GM18507 (cell line): ENCODE measurements at places on chromosomes 7 and 10.

- no peak for DNase-seq
These were observed 21.9 kb upstream of the NEUROD6 start for GRCh38 chr7:31362401-31362800.

DNA sequence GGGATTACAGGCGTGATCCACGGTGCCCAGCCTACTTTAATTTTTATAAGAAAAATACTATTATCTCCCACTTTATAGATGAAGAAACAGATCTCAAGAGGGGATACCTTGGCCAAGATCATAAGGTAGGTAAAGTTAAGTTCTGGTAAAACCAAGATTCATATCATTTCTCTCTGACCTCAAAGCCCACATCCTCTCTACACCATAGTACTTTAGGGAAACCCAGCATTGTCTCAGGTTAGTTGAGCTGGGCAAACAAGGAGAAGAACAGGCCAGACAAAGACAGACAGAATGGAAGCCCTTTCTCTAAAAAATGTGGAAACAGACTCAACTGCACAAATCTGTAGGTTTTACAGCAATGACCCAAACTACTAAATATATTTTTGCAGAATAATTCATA is 197.7 kb upstream of the FRMD4A start:
- DNase-seq, result no peak

DNA sequence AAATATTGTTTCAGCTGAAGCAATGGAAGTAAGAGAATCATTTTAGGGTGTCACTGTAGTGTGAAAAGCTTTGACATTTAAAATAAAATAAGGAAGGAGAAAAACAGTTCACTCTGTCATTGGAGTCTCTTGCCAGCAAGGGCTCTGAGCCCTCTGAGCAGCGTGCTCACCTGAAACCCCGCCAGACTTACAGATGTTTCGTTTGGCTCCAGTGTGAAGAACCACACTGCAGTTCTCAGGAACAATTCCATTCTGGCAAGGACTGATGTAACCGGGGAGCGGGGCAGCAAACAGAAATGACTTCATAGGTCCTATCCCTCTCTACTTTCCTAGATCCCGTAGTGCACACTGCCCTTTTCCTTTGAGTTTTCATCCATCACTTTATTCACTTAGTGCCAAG is 164.3 kb downstream of the CELF2 start:
- DNase-seq, result no peak

- DNase-seq, result no peak
These were observed 590.6 kb downstream of the ARL4A start for GRCh38 chr7:13278020-13278419.

DNA sequence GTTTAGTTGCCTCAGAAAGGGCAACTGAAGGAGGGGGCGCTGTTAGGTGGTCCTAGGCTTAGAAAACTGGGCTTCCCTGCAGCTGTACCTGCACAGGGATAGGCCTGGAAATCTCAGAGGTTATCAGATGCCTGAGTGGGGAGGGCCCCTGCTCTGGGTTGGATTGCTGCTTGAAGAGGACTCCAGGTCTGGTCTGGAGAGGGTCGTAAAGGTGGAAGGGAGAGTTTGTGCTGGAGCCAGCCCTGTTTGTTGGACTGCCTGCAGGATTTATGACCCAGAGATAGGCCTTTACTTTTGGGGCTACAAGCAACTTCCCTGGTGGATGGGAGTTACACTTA is 765.9 kb downstream of the GRID1 start:
- no peak for DNase-seq

DNA sequence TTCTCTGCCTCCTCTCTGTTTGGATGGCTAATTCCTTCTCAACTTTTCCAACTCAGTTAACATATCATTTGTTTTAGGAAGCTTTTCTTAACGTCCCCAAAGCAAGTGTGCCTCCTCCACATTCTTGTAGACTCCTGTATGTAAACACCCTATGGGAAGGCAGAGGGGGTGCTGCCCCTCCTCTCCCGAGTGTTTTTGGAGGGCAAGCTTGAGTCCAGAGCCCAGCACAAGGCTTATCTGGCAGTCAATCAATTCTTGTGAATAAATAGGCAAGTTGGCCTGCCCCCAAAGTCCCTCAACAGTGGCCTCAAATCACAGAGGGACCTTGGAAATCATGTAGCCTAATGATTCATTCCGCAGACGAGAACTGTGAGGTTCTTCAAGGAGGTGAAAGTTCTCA is 305.6 kb downstream of the RPS24 start:
- no peak for DNase-seq

GRCh38 chr7:24724451-24725190 is 32.6 kb downstream of the GSDME start:
- no peak for DNase-seq

- DNase-seq, result no peak
These were observed 255.2 kb downstream of the BUB3 start for GRCh38 chr10:123409426-123409825.

- DNase-seq, result no peak
These were observed 107.5 kb downstream of the ELMO1 start for GRCh38 chr7:37341033-37341630.

DNA sequence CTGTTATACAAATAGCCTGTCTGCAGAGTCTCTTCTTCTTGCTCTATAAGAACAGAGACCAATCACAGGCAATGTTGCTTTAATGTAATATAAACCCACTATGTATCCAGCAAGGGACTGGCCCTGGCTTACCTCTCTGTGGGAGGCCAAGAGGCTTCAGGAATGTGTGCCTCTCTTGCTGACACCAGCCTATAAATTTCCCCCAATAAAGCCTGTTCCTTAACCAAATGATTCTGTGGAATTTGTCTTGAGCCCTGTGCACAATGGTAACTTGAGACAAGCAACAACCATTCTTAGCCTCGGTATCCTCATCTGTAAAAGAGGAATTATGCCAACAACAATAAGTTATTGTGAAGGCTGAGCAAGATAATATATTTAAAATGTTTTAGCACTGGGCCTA is 563.7 kb downstream of the GRM8 start:
- DNase-seq, result no peak

- DNase-seq, result no peak
These were observed 148.2 kb downstream of the CHN2 start for GRCh38 chr7:29342761-29343160.

- DNase-seq, result peak; percentile 11
These were observed 8.7 kb downstream of the SLC18A2 start for GRCh38 chr10:117249493-117250093.

DNA sequence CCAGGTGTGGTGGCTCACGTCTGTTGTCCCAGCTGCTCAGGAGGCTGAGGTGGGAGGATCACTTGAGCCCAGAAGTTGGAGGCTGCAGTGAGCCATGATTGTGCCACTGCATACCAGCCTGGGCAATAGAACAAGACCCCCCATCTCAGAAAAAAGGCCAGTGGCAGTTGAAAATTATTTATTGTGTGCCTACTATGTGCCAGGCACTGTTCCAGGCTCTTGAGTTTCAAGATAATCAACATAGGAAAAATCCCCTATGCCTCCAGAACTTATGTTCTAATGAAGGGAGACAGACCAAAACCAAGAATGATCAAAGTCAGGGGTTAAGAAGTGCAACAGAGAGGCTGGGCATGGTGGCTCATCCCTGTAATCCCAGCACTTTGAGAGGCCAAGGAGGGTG is 42.4 kb upstream of the LMTK2 start:
- no peak for DNase-seq

DNA sequence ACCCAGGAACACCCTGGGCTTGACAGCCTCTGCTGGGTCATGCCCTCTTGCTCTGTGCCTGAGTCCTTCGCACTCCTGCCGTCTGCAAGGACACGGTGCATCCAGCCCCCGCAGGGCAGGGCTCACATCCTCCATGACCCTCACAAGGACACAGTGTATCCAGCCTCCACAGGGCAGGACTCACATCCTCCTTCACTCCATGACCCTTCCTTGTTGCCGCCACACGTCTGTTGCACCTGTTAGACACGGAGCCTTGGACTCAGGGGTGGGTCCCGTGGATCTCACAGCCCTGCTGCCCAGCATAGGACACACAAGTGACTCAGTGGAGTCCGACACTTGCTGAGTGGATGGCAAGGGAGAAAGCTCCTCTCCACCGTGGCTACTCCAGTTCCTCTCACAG is 500.8 kb downstream of the DNAJB6 start:
- no peak for DNase-seq

DNA sequence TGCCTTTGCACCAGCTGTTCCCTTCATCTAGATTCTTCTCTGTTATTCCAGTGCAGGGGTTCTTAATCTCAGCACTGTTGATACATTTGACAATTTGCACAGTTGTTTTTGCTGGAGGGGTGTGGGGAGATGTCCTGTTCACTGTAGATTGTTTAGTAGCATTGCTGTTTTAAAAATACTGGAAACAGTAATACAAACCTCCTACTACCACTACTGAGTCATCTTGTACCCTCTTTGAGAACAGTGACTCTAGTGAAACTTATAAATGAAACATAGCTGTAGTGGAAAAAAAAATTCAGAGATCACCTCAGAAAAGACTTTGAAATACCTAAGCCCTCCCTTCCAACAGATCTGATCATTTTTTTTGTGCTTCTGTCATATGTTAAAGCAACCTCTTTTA is 154.8 kb upstream of the TMEM196 start:
- DNase-seq, result peak; percentile 18

DNA sequence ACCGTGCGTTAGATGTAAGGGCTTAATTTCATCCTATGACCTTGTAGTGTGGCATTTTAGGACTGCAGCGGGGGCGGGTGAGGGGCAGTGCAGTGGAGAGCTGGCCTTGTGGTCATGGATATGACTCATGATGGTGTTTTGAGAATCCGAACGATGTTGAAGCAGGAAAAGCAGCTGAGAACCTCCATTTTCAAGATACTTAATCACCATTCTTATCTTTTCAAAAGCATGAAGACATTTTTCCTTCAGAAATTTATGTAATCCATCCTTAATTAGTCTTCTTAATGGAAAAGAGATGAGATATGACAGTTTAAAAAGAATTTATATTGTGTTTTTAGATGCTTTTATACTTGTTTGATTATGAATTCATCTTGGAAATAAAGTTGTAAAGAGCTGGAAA is 9.6 kb downstream of the ATP5F1C start:
- no peak for DNase-seq

- no peak for DNase-seq
These were observed 67.6 kb downstream of the MDFIC start for GRCh38 chr7:114989531-114989930.

GRCh38 chr10:86169066-86169465 is 197.5 kb downstream of the GRID1 start:
- DNase-seq, result no peak

DNA sequence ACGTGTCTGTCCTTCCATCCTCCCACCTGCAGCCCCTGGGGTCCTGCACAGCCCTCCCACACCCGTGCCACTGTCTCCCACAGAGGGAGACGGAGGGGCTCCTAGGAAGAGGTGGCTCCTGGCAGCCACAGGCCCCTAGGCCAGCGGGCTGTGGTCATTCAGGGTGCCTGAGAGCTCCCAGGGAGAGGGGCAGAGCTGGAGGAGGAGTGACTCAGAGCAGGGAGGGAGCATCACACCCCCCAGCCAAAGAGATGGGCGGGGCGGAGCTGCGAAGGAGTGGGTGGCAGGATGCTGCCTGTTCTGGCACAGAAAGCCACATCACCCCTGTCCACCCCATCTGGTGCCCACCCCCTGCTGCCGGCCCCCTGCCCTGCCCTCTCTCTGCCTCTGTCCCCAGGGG is 50.5 kb downstream of the STK32C start:
- no peak for DNase-seq

GRCh38 chr10:3887404-3887803 is 102.4 kb upstream of the KLF6 start:
- no peak for DNase-seq

DNA sequence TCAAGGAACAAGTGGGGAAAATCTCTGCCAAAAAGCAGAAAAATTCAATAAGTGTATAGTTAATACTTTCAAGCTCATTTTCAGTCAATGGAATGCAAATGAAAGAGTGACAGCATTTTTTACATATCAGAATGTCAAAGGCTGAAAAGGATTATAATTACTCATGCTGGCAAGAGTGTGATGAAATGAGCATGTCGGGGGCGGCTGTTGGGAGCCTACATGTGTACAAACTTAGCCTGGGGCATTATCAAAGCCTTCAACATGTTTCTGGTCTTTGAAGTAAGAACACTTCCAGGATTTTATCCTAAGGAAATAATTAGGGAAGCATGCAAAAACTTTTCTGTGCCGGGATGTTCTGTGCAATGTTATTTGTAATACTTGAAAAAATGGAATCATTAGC is 221.7 kb upstream of the LYZL1 start:
- no peak for DNase-seq
